ENCODE measurements at places on chromosomes 6 and 20.

- H3K36me3 ChIP-seq: peaks cover 29% of the 10 kb centered on the region
- DNase-seq: no peak
- H3K27me3 ChIP-seq: no peaks in the 10 kb centered on the region
- no peak overlapping the region for H3K27ac ChIP-seq
- H3K4me1 ChIP-seq: peaks cover 1% of the 10 kb centered on the region
- H3K4me3 ChIP-seq: no peak overlapping the region
These were observed 22.2 kb downstream of the FKBP1A start for GRCh38 chr20:1370548-1371110.

- H3K27ac ChIP-seq: no peak overlapping the region
- no peaks in the 10 kb centered on the region for H3K27me3 ChIP-seq
- DNase-seq: no peak
- no peaks in the 10 kb centered on the region for H3K36me3 ChIP-seq
- H3K4me1 ChIP-seq: no peaks in the 10 kb centered on the region
These were observed 31.1 kb downstream of the LAMA2 start for GRCh38 chr6:128914051-128914450.

DNA sequence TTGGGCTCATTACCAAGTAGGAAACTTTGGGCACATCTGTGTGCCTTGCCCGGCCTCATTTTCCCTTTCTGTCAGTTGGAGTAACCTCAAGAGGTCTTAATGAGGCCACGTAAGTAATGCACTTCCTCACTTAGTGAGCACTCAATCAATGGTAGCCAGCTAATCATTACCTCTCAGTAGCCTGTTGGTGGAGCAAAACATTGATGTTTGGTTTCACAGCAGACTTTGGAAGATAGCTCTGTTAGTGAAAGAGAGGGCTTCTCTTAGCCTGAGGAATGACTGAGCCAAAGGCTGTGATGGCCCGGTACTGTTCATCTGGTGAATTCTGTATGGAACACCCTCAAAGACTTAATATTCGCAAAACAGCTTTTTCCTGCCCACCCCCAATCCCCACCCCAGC, 55.9 kb upstream of the ID4 start:
- no peaks in the 10 kb centered on the region for H3K36me3 ChIP-seq
- DNase-seq: no peak
- H3K27ac ChIP-seq: no peak overlapping the region
- H3K27me3 ChIP-seq: no peaks in the 10 kb centered on the region
- H3K4me1 ChIP-seq: no peaks in the 10 kb centered on the region
- H3K4me3 ChIP-seq: no peak overlapping the region

DNA sequence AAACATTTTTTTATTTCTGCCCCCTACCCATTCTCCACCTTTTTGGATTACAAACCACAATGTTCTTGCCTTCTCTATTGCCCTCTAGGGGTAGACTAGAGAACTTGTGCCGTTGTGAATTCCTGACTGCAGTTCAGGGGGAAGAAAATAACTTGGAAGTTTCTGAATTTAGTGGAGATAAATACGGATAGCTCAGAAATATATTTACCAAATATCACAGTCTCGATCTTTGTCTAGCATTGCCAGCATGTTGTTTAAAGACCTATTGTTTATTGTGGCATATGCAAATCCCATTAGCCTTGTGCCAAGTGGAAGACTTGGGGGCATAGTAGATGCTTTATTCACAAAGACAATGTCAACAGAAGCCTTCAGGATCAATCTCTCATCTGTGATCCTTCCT, 154.1 kb upstream of the MMS22L start:
- DNase-seq: no peak
- no peaks in the 10 kb centered on the region for H3K36me3 ChIP-seq
- no peaks in the 10 kb centered on the region for H3K4me1 ChIP-seq
- no peak overlapping the region for H3K4me3 ChIP-seq

DNA sequence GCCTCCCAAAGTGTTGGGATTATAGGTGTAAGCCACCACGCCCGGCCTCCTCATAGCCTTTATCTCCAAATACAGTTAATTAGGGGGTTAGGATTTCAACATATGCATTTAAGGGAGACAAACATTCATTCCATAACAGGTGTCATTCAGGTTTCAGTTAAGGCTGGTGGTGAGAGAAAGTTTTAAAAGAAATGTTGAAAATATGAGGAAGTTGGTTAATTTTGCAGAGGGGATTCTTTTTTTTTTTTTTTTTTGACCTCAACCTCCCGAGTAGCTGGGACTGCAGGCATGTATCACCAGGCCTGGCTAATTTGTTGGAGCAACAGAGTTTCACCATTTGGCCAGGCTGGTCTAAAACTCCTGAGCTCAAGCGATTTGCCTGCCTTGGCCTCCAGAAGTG, 12.5 kb upstream of the EBF4 start:
- no peak for DNase-seq
- no peaks in the 10 kb centered on the region for H3K36me3 ChIP-seq
- H3K27me3 ChIP-seq: no peaks in the 10 kb centered on the region
- no peaks in the 10 kb centered on the region for H3K4me1 ChIP-seq
- no peak overlapping the region for H3K27ac ChIP-seq
- H3K4me3 ChIP-seq: no peak overlapping the region

DNA sequence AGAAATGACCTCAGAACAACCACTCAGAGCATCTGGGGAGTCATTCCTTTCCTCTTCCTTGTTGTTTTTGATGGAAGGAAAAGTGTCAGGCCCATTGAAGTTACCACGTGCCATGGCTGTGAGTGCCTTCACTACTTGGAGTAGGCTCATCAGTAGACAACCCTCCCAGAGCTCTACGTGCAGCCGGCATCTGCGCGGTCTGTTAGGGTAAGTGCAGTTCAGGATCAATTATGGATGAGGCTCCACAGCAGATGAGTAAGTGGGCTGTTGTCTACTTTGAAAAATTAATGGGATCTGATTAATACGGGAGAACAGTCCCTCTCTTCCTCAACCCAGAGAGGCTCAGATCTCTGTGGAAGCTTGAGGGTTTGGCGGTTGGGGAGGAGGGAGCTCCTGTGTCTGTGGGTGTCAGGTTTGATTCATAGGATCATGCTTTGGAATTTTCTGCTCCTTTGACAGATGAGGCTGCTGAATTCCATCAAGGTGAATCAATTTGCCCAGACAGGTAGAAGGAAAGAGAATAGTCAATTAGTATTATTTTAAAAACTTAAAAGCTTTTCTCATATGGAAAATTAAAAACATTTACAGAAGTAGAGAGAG, 93.8 kb upstream of the TOX2 start:
- DNase-seq: no peak
- H3K4me3 ChIP-seq: no peak overlapping the region
- no peaks in the 10 kb centered on the region for H3K36me3 ChIP-seq
- no peaks in the 10 kb centered on the region for H3K27me3 ChIP-seq

DNA sequence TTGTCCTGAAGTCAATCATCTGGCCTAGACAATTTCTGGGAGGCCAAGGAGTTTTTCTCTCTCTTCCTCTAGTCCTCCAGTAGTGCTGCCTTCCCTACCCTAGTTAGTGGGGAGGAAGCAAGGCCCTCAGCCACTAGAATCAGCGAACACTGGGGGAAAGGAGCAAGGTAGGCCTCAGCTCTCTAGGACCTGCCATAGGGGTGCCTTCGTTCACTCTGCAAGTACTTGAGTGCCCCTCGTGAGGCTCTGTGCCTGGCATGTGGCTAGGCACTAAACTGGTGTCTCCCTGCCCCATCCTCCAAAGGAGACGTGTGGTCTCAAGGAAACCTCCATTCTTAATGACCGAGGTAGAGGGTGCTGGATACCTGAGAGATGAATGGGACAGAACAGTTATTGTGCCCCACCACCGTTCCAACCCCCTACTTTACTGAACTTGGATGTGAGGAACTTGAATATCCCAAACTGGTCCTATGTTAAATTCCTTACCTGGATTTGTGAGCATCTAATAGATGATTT, 1.1 kb downstream of the DEF6 start:
- no peaks in the 10 kb centered on the region for H3K27me3 ChIP-seq
- H3K4me1 ChIP-seq: peaks cover 53% of the 10 kb centered on the region
- DNase-seq: peak; percentile 41
- H3K4me3 ChIP-seq: peak overlapping the region; percentile 93

DNA sequence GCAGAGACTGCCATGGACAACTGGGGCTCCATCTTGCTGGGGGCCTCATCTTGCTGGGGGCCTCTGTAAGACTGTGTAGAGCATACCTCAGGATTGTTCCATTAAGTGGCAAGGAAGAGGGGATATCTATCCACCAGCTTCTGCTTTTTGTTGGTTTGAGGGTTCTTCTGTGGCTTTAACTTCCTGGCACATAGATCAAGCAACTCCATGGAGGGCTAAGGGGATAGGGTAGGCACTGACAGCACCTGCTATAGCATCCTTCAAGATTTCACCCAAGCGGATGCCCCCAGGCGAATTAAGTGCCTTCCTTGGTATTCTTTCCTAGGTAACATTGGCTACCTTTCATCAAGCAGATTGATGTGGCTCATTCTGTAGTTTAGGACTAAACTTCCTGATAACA, 3.8 kb upstream of the LRRN4 start:
- no peak overlapping the region for H3K4me3 ChIP-seq
- H3K36me3 ChIP-seq: no peaks in the 10 kb centered on the region
- H3K27ac ChIP-seq: no peak overlapping the region
- no peak for DNase-seq
- no peaks in the 10 kb centered on the region for H3K4me1 ChIP-seq

DNA sequence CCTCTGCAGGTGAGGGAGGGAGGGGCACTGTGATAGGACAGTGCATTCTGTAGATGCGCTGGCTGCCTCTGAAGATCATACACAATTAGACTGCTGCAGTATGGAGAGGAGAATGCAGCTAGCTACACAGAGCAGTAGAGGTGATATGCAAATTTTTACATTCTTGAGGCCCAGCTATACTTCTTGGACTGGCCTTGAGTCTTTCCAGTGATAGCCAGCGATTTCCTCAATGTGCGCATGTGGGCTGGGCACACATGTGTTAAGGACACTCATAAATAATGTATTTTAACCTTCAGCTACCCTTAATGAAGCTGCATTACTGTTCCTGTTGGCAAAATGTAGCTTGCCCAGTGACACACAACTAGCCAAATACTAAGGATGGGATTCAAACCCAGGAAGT, 19.0 kb downstream of the TTPAL start:
- H3K36me3 ChIP-seq: peaks cover 55% of the 10 kb centered on the region
- peaks cover 8% of the 10 kb centered on the region for H3K4me1 ChIP-seq
- H3K27me3 ChIP-seq: no peaks in the 10 kb centered on the region
